ENCODE measurements at places on chromosomes 4 and X.

DNA sequence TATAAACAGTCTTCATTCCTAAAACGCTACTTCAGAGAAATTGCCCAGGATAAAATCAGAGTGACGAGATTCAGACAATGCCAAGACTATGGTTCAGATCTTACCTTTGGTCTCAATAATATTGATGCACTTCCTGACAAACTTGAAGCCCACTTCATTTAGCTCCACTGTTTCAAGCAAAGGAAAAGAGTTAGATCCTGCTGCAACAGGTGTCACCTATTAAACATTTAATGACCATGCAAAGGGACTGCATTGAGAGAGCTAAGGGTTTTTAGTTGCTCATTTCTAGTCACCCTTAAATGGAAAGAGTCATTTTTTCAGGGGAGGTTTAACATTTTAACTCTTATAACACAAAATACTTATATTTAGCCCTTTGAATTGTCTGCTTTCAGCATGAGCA is 239.5 kb downstream of the OPHN1 start:
- DNase-seq: no peak

- no peak for DNase-seq
Observed at GRCh38 chrX:84710611-84711010, 208.4 kb upstream of the HDX start.

DNA sequence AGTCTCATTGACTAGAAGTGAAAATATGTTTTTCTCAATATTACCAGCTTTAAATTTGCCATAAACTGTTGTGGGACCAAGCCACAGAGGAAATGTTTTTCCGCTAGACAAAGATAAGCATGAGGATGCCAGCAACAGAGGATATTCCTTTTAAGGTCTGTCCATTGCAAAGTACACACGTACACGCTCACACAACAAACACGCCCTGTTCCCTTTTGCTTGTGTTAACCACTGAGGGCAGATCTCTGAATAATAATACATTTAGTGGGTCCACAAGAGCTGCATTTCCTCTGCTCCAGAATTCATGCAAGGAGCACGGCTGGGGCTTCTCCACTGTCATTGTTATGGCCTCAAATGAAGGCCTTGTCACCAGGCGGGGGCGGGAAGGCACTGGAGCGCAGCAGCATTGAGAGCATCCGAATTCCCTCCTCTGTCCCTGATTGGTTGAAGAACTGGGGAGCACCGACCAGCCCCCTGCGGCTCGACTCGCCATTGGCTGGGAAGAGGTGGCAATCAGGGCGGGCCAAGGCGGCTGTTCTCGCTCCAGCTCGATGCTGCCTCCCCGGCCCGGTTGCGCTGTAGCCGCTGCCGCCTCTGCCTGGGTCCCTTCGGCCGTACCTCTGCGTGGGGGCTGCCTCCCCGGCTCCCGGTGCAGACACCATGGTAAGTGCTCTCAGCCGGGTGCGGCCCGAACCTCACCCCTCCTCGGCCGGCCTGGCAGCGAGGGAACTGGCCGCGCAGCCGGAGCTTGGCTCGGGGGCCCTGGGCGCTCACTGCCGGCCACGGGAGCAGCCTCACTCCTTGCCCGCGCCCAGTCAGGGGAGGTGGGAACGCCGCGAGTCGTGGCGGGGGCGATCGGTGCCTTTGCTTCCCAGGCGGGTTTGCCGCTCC is at the start of gene GUCY1B1:
TSS of gene GUCY1B1 (plus strand) at position 541 of the 891 bp plus-strand sequence. CDS start at position 661, 120 bp downstream.
- peak; percentile 93 for DNase-seq

- DNase-seq: peak; percentile 61
Observed at GRCh38 chr4:102623622-102624021, 122.5 kb downstream of the NFKB1 start.

- peak; percentile 0 for DNase-seq
Observed at GRCh38 chr4:135917011-135917410, 1615.3 kb downstream of the PCDH18 start.

DNA sequence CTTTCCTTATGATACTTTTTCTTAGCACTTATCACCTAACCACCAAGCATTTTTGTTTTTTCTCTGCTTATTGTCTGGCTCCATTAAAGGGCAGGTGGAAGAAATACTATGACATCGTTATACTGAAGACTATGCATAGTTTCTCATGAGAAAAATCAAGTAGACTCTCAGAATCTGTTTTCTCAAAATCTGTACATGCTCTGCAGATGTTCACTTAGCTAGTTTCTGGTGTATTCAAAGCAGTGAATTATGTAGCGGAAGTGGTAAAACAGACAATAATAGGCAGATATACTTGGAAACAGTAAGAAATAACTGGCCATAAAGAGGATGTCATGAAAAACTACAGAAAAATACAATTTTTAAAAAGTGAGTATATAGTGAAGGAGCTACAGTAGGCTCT is 146.0 kb downstream of the STIM2 start:
- no peak for DNase-seq

DNA sequence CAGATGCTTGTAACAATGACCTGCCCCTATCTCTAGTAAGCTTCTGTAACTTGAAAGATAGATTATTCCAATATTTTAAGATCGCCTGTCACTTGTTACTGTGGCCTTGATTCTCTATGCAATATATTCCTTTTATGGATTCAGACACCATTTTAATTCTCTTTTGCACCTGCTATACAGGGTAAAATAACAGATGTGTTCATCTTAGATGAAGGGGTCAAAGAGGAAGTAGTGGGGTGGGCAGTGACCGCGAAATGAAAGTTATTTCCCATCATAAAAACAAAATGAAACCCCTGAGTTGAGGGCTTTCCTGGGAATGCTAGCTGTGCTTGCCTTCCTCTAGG is 175.9 kb downstream of the TSPAN5 start:
- no peak for DNase-seq

GRCh38 chr4:180923486-180923885 is 1319.7 kb upstream of the TENM3 start:
- peak; percentile 63 for DNase-seq

GRCh38 chr4:137572163-137572562 is 39.9 kb upstream of the PCDH18 start:
- DNase-seq: no peak

Measured in fibroblast of mammary gland (primary cell).